ENCODE measurements at places on chromosomes 12 and 14.
A peak's percentile ranks its signal among the peaks of the same experiment; 100 is the strongest.

GRCh38 chr12:10722905-10723746, at the start of gene YBX3:
Gene YBX3 (minus strand): TSS chr12:10723323. CDS start chr12:10723111, 212 bp downstream.
- DNase-seq = peak; percentile 88

- no peak for DNase-seq
Measured at GRCh38 chr14:40758076-40758475, 848.6 kb upstream of the LRFN5 start.

DNA sequence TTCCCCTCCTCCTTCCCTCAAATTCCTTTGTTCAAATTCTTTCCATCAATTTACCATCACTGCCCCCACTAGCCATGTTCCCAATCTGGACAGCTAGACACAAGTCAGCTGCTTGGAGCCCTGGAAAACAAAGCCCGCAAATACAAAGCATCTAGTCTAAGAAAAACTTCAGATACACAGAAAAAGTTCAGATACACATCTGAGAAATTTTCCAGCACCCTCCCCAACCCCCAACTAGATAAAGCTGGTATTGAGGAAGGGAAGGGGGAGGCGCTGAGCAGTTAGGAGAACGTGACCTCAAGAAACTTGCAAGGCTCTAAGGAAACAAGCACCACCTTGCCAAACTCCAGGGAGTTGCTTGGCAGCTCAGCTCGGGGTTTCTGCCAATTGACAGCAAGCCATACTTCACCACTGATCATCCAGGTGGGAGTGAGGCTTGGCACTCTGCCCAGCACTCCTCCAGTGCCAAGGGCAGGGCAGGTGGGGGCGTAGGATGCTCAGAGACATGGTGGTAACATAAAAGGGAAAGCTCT, 5.1 kb upstream of the CNIH1 start:
- peak; percentile 36 for DNase-seq

DNA sequence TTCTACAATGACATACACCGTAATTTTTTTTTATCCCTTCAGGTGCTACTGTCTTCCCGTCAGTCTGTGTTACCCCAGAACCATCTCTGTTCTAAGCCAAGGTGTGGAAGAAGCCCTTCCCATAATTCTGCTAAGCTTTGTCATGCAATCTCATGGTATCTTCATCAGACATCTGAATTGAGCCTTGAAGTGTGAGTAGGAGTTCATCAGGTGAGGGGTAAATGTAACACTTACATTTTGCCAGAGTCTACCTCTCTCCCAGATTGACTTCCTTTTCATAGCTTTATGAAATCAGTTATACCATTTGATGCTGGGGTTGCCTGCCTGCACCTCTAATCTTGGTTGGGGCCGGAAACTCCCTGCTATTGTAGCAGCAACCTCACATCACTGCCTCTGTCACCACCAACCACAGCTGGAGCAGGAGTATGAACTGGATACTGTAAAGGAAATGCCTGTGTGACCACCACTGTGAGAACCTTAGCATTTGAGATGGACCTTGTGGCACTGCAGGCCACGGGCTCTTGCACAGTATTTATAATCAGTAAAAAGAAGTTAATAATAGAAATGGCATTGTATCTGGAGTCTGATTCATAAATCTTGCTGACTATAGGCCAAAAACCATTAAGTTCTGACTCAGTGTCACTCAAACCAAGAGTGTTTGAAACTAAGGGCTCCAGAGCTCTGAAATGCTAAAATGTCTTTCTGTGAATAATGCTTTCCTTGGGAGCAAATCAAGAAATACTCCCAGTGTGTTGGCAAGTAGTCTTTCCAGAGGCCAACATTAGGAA, 58.7 kb upstream of the STK38L start:
- no peak for DNase-seq

- no peak for DNase-seq
Measured at GRCh38 chr12:1217191-1217949, 226.3 kb downstream of the ERC1 start.

DNA sequence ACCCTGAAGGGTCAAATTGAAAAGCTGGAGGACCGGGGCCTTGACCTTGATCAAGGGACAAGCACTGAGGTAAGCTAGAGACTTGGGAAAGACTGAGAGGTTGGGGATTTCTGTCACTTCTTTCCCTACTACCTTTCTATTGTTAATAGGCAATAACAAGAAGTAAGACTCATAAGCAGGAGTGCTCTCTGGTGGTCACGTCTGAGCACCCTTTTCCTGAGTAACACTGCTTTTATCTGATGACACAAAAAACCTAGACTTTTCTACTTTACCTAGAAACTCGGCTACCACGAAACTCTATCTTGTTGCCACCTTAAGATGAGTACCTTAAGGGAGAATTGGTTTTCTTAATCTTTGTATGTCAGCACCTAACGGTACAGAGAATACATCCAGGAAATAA, 35.5 kb upstream of the PPFIBP1 start:
- DNase-seq = no peak

DNA sequence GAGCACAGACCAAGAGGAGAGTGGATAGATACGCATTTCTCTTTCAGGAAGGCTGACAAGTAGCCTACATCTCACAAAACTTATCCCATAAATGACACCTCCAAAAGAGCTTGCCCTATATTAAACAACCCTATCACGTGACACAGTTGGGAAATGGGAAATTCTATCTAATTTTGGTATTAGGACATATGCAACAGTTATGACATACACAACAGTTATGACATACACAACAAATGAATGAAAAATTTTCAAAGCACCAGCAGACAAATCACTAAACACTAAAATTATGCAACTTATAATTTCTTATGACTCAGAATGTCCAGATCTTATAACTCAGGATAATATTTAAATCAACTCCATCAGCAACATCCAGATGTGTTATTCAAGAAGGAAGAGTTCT, 54.1 kb downstream of the DUSP16 start:
- DNase-seq = no peak

GRCh38 chr12:87047691-87048090, 791.5 kb upstream of the MGAT4C start:
- no peak for DNase-seq

DNA sequence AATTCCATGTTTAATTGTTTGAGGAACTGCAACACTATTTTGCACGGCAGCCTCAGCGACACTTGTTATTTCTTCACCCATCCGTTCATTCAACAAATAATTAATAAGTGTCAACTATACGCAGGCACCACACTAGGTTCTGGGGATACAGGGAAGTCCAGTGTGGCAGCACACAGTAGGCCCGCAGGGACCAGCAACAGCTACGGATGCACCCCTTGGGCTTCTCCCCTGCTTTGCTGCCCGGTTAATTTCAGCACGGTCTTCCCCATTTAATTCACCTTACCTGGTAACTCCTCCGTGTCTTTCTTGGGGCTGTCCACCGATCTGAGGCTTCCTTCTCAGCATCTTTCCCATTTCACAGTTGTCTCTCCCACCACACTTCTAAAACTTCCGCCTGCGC, 48.3 kb downstream of the ZFP36L1 start:
- DNase-seq = no peak

- no peak for DNase-seq
Measured at GRCh38 chr12:115791331-115791730, 486.2 kb downstream of the MED13L start.

DNA sequence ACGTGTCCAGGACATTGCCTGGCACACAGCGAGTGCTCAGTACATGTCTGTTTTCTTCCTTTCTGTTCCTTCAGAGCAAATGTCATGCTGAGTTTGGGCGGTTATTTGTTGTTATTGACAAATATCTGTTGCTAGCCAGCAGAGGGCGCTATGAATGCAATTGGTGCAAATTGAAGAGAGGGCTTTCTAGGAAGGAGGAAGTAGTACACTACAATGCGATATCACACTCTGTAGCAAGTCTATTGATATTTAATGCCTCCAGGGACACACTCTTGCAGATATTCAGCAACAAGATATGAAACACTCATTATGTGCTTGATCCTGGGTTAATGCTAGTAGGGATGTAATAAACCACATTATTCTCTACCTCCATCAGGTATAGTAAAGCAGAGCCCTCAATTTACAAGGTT, 267.3 kb upstream of the SRRM4 start:
- DNase-seq = no peak

GRCh38 chr12:107163413-107163812, 70.1 kb upstream of the CRY1 start:
- DNase-seq = no peak
